ENCODE measurements at places on chromosomes 2 and 18. TPM values are rescaled to one million over a fixed set of nuclear protein-coding genes. Genes with fewer than 3 reads are reported as not detected.

The SFT2D3 gene
- total RNA-seq: 5.4 TPM

The TOGARAM2 gene
- total RNA-seq: 0.16 TPM

The BIN1 gene
- 35.7 TPM for total RNA-seq

The HOXD12 gene
- not detected for total RNA-seq

The C2orf78 gene
- not detected for total RNA-seq

The ANKRD30BL gene
- not detected for total RNA-seq

Data from A549 treated with dexamethasone at 1 μM for 4 hours (cell line).